ENCODE measurements at places on chromosomes 2 and 18. TPM values are rescaled to one million over a fixed set of nuclear protein-coding genes. Genes with fewer than 3 reads are reported as not detected.

The SLC4A1AP gene
- 21.9 TPM for polyA plus RNA-seq

The CLEC4F gene
- polyA plus RNA-seq = not detected

The LRRC30 gene
- polyA plus RNA-seq = not detected

DNA sequence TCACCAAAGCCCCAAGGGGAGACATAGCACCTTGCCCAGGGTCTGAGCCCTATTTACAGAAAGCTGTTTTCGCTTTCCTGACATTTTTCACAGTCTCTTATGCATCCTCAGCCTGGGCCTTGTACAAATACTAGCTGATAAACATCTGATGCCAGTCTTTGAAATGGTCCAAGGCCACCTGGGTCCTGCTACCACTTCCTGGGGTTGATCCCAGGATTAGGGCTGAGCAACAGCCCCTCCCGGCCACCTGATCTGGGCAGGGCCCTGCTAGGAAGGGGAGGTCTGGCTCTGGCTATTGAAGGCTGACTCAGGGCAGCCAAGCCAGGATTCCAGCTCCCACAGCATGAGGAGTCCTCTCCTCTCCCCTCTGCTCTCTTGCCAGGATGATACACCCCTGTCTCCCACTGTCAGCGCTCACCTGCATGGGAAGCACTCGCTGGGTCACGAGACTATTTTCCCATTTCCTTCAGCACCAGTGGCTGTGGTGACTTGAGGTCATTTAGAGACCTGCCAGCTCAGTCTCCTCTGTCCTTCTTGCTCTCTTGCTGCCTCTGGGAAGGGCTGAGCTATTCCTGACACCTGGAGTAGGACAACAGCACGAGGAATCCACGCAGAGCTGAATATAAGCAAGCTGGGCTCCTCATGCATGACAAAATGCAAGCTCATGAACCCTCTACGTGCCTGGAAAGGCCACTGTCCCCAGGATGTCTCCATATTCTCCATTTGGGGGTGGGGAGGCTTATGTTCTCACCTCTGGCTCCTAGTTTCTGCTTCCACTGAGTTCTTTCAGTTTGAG lies 53.0 kb upstream of the LGALSL start:
- no peak overlapping the region for H3K4me3 ChIP-seq
- H3K36me3 ChIP-seq = no peaks in the 10 kb centered on the region
- H3K4me1 ChIP-seq = peaks cover 50% of the 10 kb centered on the region
- peak overlapping the region; percentile 86 for H3K27ac ChIP-seq
- peak; percentile 42 for DNase-seq
- H3K27me3 ChIP-seq = no peaks in the 10 kb centered on the region

- no peak overlapping the region for H3K27ac ChIP-seq
- H3K4me3 ChIP-seq = no peak overlapping the region
- no peaks in the 10 kb centered on the region for H3K36me3 ChIP-seq
- H3K4me1 ChIP-seq = peaks cover 21% of the 10 kb centered on the region
- H3K27me3 ChIP-seq = peaks cover 16% of the 10 kb centered on the region
Observed at GRCh38 chr2:219445220-219445640, 10.6 kb downstream of the SPEG start.

The ERFE gene
- polyA plus RNA-seq = 1.6 TPM

The CTAGE1 gene
- 0.60 TPM for polyA plus RNA-seq

The AKAIN1 gene
- not detected for polyA plus RNA-seq

The MFSD2B gene
- not detected for polyA plus RNA-seq

The RTP5 gene
- polyA plus RNA-seq = not detected

DNA sequence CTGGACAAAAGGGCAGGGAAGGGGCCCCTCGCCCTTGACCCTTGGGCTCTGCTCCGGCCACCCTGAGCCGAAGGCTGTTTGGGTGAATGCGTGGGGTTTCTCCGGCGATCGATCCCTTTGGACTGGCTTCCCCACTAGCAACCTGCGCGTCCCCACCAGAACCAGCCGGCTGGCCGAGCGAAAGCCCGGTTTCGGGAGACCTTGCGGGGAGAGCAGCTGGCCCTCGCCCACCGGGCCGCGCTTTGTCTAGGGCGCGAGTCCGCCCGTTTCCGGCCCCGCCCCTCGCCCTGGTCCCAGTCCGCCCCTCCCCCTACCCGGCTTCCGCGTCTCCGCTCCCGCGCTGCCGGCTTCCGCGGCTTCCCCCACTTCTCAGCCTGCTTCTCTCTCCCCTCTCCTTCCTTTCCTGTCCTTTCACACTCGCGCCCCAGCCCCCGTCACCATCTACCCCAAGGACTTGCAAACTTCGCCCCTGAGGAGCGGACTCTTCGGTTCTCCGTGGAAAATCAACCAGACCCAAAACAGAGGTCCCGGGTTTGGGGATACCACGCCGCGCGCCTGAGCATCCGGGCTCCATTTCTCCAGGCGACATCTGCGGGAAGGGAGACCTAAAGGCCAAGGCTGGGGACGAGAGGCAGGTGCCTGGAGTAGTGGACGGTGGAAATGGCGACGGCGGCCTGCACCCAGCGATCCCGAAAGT lies 48.0 kb upstream of the ATP6V1B1 start:
- peaks cover 15% of the 10 kb centered on the region for H3K4me1 ChIP-seq
- no peak overlapping the region for H3K27ac ChIP-seq
- H3K36me3 ChIP-seq = no peaks in the 10 kb centered on the region
- peak; percentile 56 for DNase-seq
- H3K27me3 ChIP-seq = peaks cover 100% of the 10 kb centered on the region
- H3K4me3 ChIP-seq = peak overlapping the region; percentile 29

GRCh38 chr2:103808814-103809213 lies 1045.1 kb upstream of the POU3F3 start:
- H3K4me3 ChIP-seq = no peak overlapping the region
- H3K4me1 ChIP-seq = no peaks in the 10 kb centered on the region
- H3K27me3 ChIP-seq = no peaks in the 10 kb centered on the region
- H3K36me3 ChIP-seq = no peaks in the 10 kb centered on the region

- H3K36me3 ChIP-seq = no peaks in the 10 kb centered on the region
- no peaks in the 10 kb centered on the region for H3K4me1 ChIP-seq
- no peaks in the 10 kb centered on the region for H3K27me3 ChIP-seq
- H3K4me3 ChIP-seq = no peak overlapping the region
- H3K27ac ChIP-seq = no peak overlapping the region
Observed at GRCh38 chr2:233473386-233473791, 93.2 kb downstream of the USP40 start.

DNA sequence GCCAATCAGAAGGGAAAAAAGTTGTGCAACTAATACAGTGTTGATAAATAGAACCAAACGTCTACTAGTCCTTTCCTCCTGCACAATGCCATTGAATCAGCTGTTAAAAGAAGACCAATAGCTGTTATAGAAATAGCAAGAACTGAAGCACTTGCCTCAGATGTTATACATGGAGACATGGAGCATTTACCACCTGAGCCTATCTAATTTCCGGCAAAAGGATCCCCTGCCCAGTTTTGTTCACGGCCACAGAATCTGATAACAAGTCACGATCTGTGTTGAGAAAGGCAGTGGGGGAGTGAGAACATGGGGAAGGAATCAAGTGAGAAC lies 285.4 kb downstream of the ZEB2 start:
- no peak overlapping the region for H3K27ac ChIP-seq
- no peaks in the 10 kb centered on the region for H3K4me1 ChIP-seq
- DNase-seq = no peak
- no peaks in the 10 kb centered on the region for H3K27me3 ChIP-seq

DNA sequence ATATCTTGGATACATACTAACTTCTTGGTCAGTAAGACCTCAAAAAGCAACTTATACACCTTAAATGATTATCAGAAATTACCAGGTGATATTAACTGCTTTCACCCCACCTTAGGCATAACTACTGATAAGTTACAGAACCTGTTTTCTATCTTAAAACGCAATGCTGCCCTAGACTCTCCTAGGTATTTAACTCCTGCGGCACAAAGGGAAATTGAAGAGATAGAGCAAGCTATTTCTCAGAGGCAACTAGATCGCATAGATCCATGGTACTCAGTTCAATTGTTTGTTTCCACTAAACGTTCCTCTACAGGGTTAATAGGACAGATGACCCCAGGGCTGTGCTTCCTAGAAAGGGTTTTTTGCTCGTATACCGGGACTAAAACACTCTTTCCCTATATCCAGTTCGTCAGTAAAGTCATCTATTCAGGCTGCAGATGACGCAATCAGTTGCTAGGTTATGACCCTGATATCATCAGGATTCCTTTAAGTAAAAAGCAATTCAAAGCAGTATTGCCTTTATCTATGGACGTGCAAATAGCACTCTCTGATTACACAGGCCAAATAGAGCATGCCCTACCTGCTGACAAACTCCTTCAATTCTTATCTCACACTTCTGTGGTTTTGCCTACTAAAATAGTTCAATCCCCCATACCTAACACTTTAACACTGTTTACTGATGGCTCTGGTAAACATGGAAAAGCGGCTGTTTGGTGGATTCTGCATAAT lies 62.3 kb upstream of the MYO3B start:
- no peak overlapping the region for H3K27ac ChIP-seq
- no peaks in the 10 kb centered on the region for H3K36me3 ChIP-seq
- H3K4me1 ChIP-seq = no peaks in the 10 kb centered on the region
- no peaks in the 10 kb centered on the region for H3K27me3 ChIP-seq
- DNase-seq = peak; percentile 44

The CCDC74B gene
- polyA plus RNA-seq = 5.3 TPM

DNA sequence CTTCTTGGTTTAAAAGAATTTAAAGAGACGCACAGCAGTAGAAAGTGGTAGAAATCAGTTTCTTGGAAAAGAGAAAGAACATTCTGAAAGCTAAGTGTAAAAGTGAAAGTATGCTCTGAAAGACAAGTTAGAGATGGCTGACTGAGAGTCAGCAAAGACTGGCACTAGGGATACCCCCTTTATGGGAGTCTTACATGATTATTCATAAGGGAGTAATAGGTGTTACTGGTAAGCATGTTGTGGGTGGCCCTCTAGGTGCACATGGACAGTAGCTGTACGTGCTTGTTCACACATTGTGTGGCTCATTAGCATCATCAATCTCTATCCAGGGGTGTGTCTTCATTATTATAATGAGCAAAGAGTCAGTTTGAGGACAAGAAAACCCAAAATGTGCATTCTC lies 816.2 kb downstream of the CBLN2 start:
- DNase-seq = no peak
- H3K4me3 ChIP-seq = no peak overlapping the region
- H3K4me1 ChIP-seq = no peaks in the 10 kb centered on the region
- no peaks in the 10 kb centered on the region for H3K36me3 ChIP-seq
- no peaks in the 10 kb centered on the region for H3K27me3 ChIP-seq
- no peak overlapping the region for H3K27ac ChIP-seq

GRCh38 chr2:186868344-186868743 lies 19.4 kb upstream of the ZSWIM2 start:
- H3K27me3 ChIP-seq = no peaks in the 10 kb centered on the region
- H3K27ac ChIP-seq = no peak overlapping the region
- H3K4me3 ChIP-seq = no peak overlapping the region

The FAP gene
- 40.4 TPM for polyA plus RNA-seq

The SH3RF3 gene
- polyA plus RNA-seq = 1.1 TPM

DNA sequence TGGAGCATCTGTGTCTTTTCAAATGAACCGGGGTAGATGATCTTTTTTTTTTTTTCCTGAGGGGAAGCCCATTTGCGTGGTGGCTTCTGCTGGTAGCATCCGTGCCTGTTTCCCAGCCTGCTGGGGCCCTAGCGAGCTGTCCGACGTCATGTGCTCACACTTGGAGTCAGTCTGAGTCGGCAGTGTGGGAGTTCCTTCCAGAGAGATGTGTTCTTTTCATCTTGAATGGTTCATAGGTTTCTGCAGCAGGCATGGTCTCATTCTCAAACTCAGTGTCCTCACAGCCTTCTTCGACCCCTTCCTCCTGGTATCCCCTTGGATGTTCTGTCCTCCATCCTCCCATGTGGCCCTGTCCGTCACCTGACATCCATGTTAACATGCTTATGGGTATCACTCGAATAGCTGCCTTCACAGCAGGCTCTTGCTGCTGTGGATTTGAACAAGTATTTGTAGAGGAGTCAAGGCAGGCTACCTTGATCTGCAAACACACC lies 51.0 kb downstream of the LDLRAD4 start:
- peak; percentile 43 for DNase-seq
- H3K4me3 ChIP-seq = no peak overlapping the region
- H3K4me1 ChIP-seq = peaks cover 30% of the 10 kb centered on the region
- H3K36me3 ChIP-seq = no peaks in the 10 kb centered on the region
- H3K27me3 ChIP-seq = no peaks in the 10 kb centered on the region

The LYG2 gene
- polyA plus RNA-seq = not detected

The BIRC6 gene
- 23.3 TPM for polyA plus RNA-seq

The MDH1B gene
- 0.35 TPM for polyA plus RNA-seq

DNA sequence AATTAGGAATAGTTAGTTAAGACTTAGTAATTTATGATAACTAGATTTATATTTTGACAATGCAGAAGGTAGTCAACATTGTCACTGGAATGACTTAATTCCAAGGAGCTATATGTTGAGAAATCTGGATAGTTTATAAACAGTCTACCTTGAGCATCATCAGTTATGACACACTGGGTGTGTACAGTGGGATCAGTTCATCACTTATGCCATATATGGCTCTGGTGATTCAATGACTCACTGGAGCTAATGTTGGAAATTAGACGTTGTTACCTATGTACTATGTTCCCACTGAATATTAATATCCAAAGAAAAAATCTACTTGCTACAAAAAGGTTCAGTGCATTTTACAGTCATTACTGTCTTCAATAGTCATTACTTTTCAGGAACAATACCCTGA lies 34.0 kb upstream of the ITPRID2 start:
- H3K4me1 ChIP-seq = no peaks in the 10 kb centered on the region
- no peak overlapping the region for H3K27ac ChIP-seq
- no peaks in the 10 kb centered on the region for H3K36me3 ChIP-seq
- H3K4me3 ChIP-seq = no peak overlapping the region
- no peaks in the 10 kb centered on the region for H3K27me3 ChIP-seq

DNA sequence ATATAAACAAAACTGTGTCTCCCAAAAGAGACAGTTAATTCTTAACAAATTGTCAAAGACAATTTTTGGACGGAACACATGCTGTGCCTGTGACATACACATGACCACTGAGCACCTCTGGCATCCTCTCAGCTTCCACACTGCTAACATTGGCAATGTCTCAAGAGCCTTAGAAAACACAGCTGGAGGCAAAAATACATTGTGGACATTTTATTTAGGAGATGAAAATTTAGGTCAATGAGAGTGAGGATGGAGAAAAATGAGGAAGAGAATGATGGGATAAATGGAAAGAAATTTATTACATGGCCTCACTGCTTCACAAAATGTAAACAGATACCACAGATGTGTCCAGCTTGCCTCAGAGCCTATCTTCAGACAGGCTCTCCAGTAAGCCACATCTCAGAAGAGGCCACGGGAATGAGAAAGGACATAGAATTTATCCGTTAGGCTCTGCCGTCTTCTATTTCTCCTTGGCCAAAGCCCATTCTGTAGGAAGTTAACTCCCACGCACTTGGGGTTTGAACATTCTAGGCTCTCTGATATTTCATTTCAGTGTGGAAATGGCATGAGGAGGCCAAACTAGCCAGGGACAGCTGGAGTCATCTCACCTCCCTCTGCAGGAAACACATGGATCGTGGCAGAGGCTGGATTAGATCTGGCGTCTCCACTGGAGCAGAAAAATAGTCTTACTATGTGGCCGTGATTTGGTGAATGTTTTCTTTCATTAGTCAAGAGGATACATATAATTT lies 519.4 kb upstream of the DSEL start:
- no peak overlapping the region for H3K4me3 ChIP-seq
- DNase-seq = no peak
- H3K4me1 ChIP-seq = no peaks in the 10 kb centered on the region
- no peak overlapping the region for H3K27ac ChIP-seq
- no peaks in the 10 kb centered on the region for H3K27me3 ChIP-seq

GRCh38 chr2:148813603-148814065 lies 61.4 kb upstream of the KIF5C start:
- no peak overlapping the region for H3K27ac ChIP-seq
- H3K27me3 ChIP-seq = no peaks in the 10 kb centered on the region
- H3K36me3 ChIP-seq = no peaks in the 10 kb centered on the region
- peaks cover 9% of the 10 kb centered on the region for H3K4me1 ChIP-seq
- no peak overlapping the region for H3K4me3 ChIP-seq
- DNase-seq = no peak

The TBC1D8 gene
- 17.9 TPM for polyA plus RNA-seq
